ENCODE measurements at places on chromosomes 1 and 21.

- peak; percentile 38 for DNase-seq
These were observed 42.2 kb downstream of the KCNK1 start for GRCh38 chr1:233656032-233656635.

DNA sequence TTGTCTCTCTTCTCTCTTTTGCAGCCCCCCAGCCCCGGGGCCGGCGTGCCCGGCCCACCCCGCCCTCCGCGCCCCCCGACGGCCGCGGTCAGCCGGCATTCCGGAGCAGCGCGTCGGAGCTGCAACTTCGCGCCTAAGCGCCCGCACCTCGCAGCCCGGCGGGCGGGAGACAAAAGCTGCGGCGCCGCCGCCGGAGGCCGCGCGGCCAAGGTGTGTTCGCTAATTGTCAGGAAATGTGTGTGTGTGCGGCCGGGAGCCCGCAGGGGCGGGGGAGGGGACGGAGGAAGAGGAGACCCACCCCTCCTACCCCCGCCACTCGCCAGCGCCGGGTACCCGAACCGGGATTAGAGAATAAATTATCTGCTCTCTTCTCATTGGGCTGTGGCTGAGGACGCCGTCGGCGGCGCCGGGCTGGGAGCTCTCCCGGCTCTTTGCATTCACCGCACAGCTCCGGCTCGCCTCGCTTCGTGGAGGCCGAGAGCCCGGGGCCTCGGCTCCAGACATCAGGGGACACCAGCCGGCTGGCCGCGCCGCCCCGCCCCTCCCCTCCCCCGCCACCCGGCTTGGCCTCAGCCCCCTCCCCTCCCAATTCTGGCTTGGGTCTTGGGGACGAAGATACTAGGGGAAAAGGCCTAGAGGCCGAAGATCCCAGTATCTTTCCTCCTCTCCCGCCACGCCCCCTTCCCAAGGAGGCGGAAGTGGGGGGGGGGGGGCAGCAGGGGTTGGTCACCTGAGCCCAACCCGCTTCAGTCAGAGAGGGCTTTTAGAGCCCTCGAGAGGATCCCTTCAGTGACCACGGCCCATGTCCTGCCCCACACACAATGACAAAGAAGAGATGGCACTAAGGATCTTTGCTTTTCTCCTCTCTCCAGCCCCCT, 1.3 kb upstream of the BLACAT1 start:
- peak; percentile 83 for DNase-seq

- DNase-seq = no peak
These were observed 28.1 kb downstream of the SHISA4 start for GRCh38 chr1:201916649-201917249.

- DNase-seq = no peak
These were observed 109.5 kb upstream of the GRIK3 start for GRCh38 chr1:37143800-37144199.

GRCh38 chr1:22159891-22160290, 17.0 kb upstream of the WNT4 start:
- no peak for DNase-seq

GRCh38 chr1:62280150-62280549, 39.1 kb downstream of the KANK4 start:
- DNase-seq = no peak

DNA sequence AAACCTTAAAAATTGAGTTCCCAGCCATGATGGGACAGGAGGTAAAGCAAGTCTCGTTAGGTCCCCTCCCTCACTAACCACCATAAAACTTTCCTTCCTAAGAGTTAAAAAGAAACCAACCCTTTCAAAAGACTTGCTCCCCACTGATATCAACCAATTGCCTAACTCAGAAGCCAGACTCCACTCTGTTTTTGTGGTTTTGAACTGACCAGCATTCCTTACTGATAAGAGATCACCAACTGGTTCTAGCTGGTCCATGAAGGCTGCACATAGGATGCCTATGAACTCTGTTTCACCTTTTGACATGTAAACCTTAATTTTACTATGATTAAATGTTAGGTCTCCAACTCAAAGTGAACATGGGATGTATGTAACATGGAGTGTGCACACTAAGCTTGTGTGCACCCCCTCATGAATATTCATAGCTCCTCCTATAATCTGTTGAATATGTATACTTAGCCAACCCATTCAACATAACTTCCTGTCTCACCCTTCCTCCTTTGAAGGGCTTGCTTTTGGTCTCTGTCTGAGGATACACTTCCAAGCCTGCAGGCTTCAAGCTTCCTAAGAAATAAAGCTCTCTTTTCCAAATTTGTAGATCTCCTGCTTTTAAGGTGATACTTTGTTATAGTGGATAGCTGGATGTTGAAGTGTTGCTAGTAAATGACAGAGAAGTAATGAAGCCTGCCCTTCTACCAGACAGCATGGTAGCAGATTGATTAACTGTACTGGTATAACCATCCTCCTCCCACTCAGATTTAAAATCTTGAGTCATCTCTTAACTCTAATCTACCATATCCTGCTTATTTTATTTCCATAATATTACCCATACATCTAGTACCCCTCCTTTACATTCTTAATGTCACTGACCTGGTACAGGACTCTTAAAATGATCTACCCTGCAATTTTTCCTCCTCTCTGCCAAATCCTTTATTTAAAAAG, 95.6 kb downstream of the ZNF644 start:
- no peak for DNase-seq
